Fibroblast of skin of scalp (primary cell): ENCODE measurements at places on chromosomes 7 and 10.
A peak's percentile ranks its signal among the peaks of the same experiment; 100 is the strongest.

GRCh38 chr10:101570428-101571270, 17.4 kb downstream of the POLL start:
- DNase-seq, result no peak

GRCh38 chr7:91784469-91784868, 96.0 kb downstream of the MTERF1 start:
- peak; percentile 76 for DNase-seq

- DNase-seq, result peak; percentile 25
Observed at GRCh38 chr10:70106958-70107791, 25.4 kb downstream of the AIFM2 start.

- DNase-seq, result peak; percentile 18
Observed at GRCh38 chr7:134058980-134059379, 68.2 kb upstream of the LRGUK start.

DNA sequence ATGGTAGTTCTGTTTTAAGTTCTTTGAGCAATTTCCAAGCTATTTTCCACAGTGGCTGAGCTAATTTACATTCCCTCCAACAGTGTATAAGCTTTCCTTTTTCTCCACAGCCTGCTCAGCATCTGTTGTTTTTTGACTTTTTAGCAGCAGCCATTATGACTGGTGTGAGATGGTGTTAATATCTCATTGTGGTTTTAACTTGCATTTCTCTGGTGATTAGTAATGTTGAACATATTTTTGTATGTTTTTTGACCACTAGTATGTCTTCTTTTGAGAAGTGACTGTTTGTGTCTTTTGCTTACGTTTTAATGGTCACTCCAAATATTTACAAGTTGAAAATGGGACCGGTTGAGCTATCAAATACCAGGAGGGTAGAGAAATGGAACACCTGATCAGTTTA, 20.4 kb downstream of the GNG11 start:
- peak; percentile 68 for DNase-seq

GRCh38 chr10:279655-280054, 144.4 kb downstream of the ZMYND11 start:
- no peak for DNase-seq

- DNase-seq, result no peak
Observed at GRCh38 chr10:100447663-100448062, 15.1 kb upstream of the WNT8B start.

GRCh38 chr7:82209179-82209747, 234.3 kb downstream of the CACNA2D1 start:
- no peak for DNase-seq

DNA sequence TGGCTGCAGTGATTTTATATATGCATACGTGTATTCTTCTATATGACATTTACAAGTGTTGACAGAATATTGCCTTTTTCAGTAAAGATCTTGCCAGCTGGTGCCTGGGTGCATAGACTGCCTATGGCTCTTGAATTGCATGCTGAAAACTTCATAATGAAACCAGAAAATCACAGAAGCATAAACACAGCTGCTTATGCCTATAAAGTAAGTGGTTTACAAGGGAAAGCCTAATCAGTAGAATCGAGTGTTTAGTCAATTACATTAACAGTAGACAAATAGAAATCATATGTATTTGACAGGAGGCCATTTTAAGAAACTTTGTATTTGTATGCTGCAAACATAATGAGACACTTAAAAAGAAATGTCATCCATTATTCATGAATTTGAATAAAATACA, 82.5 kb downstream of the TMEM168 start:
- no peak for DNase-seq

DNA sequence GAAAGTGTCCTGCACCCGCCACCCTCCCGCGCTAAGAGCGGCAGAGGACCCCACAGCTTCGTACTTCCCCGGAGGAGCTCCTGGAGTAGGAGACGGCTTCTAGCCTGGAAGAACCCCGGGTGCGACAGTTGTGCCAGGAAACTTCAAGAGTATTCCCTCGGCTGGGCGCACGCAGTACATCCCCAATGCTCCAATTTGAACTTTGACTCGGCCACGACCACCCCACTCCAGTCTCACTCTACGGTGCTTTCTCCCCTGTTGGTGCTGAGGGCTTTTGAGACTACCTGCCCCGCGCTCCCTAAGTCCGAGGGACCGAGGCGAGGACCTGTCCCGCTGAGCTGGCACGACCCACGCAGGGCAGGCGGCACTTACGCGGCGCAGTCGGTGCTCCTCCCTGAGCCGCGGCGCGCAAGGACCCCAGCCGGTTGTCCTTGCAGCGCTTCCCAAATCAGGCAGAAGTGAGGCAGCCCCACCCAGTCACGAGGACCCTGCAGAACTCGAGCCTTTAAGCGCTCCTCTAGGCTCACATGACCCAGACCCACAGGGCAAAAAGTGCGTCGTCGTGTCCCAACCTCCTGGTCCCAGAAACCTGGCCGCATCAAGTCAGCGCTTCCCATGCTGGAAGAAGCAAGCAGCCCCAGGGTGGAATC, at the start of gene CPVL:
Gene CPVL, minus strand, starts transcription at position 481 of the 650 bp plus-strand sequence. CDS start 25,476 bp downstream, outside the sequence.
- DNase-seq, result peak; percentile 2

- no peak for DNase-seq
Observed at GRCh38 chr10:37549054-37549453, 308.4 kb downstream of the ZNF248 start.

DNA sequence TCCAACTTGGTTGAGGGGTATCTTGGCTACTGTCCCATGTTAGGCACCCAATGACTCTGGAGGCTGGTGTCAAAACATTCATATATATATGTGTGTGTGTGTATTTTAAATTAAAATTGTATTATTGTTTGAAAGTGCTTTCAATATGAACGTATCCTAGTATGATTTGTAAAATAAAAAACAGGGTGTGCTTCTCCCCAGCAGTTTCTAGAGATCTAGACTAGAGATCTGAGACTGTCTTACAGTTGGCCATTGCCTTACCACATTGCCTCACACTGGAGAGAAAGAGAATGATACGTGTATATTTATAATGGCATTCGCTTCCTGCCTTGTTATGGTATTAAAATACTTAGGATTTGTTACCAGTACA, 1.2 kb downstream of the BAG3 start:
- peak; percentile 78 for DNase-seq

DNA sequence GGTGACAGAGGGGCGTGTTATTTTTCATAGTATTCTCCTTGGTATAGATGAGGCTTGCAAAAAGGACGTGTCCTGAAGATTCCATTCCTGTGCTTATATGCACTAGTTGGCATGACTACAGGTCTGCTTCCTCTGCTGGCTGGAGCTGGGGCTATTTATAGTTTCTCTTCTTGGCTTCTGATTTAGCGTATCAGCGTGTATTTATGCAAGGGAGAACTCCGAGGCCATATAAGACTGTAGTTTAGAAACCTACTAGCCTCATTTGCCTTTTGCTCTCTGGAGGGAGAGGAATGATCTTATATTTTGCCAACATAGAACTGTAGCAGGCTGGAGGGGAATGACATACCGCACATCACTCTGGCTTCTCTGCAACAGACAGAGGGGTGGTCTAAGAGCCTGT, 39.7 kb downstream of the CACNB2 start:
- DNase-seq, result peak; percentile 76

DNA sequence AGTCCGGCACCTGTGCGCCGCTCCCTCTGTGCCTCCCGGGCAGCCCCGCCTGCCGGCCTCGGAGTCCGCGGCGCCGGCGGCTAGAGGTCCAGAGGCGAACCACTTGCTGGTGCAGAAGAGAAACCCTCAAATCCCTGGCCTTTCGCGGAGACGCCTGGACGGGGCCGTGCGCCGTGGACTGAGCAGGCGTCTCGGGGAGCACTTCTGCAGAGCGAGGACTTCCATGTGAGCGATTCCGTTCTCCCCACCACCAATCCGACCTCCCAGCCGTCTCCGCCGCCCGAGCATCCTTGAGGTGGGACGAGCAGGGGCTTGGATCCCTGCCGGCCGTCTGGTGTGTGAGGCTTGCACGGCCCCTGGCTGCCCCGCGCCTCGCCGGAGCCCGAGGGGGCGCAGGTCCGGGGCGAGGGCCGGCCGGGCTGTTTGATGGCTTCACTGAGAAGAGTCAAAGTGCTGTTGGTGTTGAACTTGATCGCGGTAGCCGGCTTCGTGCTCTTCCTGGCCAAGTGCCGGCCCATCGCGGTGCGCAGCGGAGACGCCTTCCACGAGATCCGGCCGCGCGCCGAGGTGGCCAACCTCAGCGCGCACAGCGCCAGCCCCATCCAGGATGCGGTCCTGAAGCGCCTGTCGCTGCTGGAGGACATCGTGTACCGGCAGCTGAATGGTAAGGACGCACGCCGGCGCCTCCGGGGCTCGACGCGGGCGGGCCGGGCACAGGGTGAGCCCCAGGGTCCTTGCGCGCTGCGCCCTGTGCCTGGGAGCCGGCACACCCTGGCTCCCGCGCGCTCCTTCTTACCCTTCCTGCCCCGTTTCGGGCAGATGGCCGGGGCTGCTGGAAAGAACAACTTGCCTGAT, 660 bp downstream of the GALNT17 start:
- DNase-seq, result peak; percentile 26

GRCh38 chr10:91162495-91163268, 57.8 kb upstream of the PCGF5 start:
- DNase-seq, result peak; percentile 58

GRCh38 chr7:19982841-19983835, 209.7 kb upstream of the TMEM196 start:
- peak; percentile 73 for DNase-seq

DNA sequence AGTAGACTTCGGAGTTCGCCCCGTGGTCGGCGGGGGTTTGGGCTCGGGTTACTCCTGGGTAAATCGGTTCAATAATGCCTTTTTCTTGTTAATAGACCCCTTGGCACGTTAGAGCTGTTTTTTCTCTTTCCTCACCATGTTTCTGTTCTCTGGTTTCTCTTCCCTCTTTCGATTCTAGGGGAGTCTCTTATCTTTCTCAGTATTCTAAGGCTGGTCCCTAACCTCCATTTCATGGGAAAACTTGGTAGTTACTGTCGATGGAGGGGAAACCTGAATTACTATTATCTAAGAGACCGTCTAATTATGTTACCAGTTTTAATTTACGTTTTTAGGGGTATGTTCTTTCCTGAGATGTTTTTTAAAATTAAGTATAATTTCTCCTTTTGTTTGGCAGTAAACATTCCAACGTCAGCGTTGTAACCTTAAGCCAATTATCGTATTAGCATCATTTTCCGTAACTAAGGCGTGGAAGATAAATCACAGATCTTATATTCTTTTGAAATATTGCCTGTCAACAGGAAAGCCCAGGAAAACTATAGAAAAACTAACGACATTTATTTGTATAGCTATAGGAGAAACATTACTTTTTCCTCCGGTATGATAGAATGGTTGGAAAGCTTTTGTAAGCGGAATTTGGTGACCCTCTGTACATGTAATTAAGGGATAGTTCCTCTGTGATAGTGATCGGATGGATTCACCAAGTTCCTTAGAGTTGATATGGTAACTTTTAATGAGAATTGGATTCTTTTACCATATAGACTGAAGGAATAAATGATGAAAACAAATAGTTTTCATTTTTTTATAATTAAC, 847 bp downstream of the BTAF1 start:
- DNase-seq, result no peak

DNA sequence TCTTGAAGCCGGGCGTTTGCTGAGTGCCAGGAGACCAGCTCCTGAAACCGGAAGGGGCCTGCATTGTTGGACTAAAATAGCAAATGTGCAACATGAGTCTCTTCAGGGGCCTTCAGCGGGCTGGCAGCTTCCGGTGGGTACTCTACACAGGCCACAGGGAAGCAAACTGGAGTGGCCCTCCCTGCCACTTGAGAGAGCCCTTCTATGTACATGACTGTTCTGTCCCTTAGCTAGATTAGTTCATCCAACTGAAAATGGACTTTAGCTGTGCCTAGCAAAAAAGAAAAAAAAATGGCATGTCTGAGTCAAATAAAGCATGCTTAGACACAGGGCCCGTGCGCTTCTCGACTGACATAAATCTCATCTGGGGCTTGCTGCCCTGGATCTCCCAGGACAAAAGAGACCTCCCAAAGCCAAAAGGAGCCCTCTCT, 115.3 kb upstream of the TCF7L2 start:
- DNase-seq, result peak; percentile 18

DNA sequence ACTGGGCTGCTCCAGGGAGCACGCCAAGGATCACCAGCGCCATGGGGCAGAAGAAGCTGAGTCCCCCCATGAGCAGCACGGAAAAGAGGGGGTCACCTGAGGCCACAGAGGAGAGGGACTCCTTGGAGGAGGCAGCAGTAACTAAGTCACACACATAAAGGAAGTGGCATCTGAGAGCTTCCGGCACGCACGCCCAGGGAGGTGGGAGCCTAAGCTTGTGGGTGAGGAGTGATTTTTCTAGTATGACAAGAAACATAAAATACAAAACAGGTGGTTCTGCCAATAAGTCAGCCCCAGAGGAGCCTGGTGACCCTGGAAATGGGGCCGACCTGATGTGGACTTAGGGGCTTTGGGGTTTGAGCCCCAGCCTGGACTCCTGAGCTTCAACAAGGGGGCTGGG, 60.8 kb downstream of the CARD11 start:
- no peak for DNase-seq

- DNase-seq, result peak; percentile 50
Observed at GRCh38 chr10:124032971-124033886, 60.2 kb downstream of the CHST15 start.

- DNase-seq, result no peak
Observed at GRCh38 chr7:51346126-51346525, 29.5 kb upstream of the COBL start.

DNA sequence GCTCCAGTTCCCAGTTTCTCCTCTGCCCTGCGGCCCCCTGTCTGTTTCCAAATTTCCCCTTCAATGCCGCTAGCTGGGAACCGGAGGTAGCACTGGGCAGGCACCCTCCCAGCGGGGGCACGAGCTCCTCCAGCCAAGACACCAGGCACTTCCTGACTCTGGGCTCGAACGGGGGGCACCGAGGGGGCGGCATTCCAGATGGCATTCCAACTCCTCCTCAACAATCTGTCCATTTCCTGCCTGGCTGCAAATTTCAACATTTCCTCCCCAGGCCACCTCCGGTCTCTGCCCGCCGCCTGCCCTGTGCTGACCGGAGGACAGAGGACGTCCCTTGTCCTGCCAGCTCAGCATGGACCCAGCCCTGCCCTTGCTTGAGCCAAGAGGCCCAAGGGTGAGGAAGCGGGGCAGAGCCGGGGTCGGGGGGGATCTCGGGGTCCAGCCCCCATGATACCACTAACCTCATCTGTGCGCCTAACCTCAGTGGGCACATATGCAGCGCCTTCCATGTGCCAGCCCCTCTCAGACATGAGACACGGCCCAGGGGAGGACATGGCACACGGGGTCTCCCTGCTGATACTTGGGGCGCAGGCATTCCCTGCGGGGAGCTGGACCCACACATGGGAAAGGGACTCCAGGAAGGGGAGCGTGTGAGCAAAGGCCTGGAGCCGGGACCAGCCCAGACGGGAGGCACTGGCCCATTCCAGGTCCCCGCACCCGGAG, 58.0 kb downstream of the PDGFA start:
- DNase-seq, result no peak

- DNase-seq, result no peak
Observed at GRCh38 chr10:59970396-59971368, 64.3 kb upstream of the CCDC6 start.

DNA sequence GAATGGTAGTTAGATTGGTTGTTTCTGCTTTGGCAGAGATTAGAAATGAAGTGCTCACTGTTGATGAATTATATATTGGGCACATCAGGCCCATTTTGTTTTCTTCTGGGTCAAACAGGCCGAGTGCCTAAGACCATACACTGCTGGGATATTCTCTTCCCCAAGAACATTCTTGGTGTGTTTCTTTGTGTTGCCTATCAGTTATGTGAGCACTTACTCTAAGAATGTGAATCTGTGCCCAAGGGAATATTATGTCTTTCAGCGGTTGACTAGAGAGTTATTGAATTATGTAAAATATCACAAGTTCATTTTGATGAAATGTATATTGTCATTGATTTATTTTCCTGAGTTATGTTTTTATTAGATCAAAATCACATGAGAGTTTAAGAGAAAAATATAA, 255.5 kb upstream of the SMIM30 start:
- DNase-seq, result peak; percentile 55

- DNase-seq, result no peak
Observed at GRCh38 chr10:97771913-97772823, at the start of gene SFRP5. TSS of gene SFRP5 (minus strand) at chr10:97771999. CDS start at chr10:97771833, 166 bp downstream.
